Stomach (tissue), 19 donors: ENCODE measurements at places on chromosomes 16 and 17. TPM values are rescaled to one million over a fixed set of nuclear protein-coding genes. Genes with fewer than 3 reads are reported as not detected.
A peak's percentile ranks its signal among the peaks of the same experiment; 100 is the strongest.

DNA sequence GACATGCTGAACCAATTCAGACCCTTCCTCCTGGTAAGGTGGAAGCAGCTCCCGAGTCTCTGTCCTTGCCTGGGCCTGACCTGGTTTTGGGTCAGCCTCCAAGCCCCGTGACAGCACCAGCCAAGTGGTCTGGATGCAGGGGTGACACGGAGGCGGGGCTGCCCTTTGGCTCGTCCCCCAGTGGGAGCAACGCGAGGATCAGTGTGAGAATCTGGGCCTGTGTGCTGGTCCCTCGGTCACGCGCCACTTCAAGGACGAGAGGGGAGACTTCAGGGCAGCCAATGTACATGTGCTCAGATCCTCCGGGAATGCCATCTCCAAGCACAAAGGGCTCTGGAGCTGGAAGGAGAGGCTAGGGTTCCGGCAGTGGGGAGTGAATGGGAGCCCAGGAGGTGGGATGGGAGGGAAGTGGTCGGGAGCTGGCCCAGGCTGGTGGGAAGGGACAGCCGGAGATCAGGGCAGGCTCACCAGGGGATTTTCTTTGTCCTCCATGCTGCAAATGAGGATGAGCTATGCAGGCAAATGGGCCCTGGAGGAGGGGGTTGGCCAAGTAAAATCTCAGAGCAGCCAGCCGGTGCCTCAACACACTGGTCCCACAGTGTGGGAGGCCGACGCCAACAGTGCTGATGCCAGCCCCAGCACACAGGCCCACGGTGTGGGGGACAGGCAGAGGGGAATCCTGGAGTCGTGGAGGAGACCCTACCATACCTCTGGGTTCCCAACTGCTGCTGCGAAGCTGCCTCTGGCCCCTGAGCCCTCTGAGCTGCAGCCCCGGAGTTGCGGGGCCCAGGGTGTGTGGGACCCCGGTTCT, 4.2 kb upstream of the NDRG4 start:
- peak; percentile 53 for DNase-seq

DNA sequence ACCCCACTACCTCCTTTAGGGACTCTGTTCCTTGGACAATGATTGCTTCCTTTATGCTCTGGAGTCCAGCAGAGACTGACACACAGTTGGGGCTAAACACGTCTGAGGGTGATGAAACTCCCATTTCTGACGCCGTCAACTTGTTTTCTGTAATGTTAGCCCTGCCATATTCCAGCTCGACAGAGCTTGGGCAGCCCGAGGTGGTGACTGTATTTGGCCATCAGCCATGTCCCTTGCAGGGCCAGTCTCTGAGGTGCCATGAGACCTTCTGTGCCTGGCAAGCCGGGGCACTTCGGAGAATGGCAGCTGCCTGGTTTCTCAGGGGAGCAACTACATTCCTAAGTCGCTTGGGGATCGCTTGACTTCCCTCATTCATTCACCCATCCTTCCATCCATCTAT, 278.9 kb upstream of the TNRC6C start:
- DNase-seq, result no peak

DNA sequence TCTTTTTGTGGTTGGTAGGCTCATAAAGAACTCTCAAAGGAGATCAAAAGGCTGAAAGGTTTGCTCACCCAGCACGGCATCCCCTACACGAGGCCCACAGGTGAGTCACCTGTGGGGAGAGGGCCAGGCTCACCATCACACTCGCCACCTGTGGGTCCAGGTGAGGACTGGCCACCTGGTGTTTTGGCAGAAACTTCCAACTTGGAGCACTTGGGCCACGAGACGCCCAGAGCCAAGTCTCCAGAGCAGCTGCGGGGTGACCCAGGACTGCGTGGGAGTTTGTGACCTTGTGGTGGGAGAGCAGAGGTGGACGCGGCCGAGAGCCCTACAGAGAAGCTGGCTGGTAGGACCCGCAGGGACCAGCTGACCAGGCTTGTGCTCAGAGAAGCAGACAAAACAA, 11.1 kb downstream of the GNPTG start:
- no peak for DNase-seq

GRCh38 chr17:9488556-9488955, 87.1 kb downstream of the STX8 start:
- DNase-seq, result no peak

- DNase-seq, result no peak
Observed at GRCh38 chr16:64532691-64533090, 589.2 kb downstream of the CDH11 start.

- no peak for DNase-seq
Observed at GRCh38 chr16:76175718-76176117, 101.5 kb upstream of the CNTNAP4 start.

GRCh38 chr17:62750631-62751051, 57.5 kb downstream of the MARCHF10 start:
- peak; percentile 35 for DNase-seq

GRCh38 chr16:66421891-66422290, 5.2 kb upstream of the BEAN1 start:
- DNase-seq, result no peak

DNA sequence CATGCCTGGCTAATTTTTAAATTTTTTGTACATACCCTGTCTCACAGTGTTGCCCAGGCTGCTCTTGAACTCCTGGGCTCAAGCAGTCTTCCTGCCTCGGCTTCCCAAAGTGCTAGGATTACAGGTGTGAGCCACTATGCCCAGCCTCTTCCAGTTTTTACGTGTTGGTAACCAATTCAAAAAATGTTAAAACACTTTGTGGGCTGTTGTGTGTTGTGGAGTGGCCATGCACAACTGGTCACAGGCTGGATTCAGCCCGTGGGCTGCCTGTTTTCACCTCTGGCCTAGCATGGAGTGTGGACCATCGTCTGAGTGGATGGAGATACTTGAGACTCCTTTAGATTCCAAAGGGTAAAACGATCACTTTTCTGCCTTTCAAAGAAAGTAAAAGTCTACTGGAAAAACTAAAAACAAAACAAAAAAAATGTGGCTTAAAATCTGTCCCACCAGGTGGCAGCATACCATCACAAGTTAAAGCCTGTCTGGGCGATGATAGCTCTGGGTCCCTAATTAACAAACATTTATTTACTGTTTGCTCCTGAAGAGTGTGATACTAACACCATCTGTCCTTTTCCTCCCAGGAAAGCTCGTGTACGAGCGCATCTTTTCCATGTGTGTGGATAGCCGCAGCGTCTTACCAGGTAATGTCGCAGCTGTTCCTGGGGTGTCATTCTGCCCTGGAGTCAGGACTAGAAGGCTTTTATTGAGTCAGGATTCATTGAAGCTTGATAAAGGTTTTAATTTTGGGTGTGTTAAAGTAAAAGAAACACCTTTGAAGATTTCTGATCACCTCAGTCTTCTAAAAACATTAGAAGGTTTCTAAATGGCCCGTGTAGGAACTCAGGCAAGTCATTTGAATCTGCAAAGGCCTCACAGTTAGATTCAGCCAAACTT, 45.8 kb downstream of the VPS35L start:
- peak; percentile 72 for DNase-seq

- peak; percentile 82 for DNase-seq
Observed at GRCh38 chr17:35588196-35588920, 1.2 kb downstream of the AP2B1 start.

DNA sequence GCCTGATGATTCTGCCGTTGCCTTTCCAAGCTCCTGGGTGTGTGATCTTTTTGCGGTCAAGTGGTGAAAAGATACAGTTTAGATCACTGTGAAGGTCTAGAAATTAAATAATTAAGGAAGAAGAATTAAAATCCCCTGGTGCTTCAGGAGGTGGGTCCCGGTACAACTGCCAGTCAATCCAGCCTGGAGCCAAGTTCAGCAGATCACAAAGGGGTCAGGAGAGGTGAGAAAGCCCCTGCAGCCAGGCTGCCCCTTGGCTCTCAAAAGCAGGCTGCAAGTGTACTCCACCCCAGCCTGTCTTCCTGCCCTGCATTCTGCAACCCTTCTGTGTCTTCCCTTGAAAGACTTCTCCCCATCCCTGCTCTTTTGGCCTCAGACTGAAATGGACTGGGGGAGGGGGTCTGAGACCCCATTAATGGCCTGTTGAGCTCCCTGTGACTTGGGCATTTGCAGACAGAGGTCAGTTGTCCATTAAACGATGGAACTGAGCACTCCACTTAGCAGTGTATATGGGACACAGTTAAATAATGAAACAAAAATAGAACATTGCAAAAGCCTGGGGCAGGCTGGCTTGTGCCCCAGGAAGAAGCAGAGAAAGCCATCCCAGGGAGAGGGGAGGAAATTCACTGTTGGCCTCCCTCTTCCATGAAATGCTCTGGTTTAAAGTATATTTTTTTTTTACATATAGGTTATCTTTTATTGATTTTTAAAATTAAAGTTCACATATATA, 15.1 kb downstream of the CACNG5 start:
- no peak for DNase-seq

GRCh38 chr16:53827741-53828140, 123.8 kb downstream of the FTO start:
- DNase-seq, result no peak

CDRT15 gene
- not detected for total RNA-seq

SREBF1 gene
- 207 TPM for total RNA-seq

CACNG3 gene
- total RNA-seq, result not detected

MMP28 gene
- 20.6 TPM for total RNA-seq

NPIPB8 gene
- total RNA-seq, result not detected

HBA1 gene
- 34.8 TPM for total RNA-seq

CCL4 gene
- total RNA-seq, result not detected

GCSH gene
- total RNA-seq, result 9.9 TPM

KRTAP16-1 gene
- total RNA-seq, result not detected

OTOP3 gene
- 0.18 TPM for total RNA-seq

CCL13 gene
- total RNA-seq, result not detected
